ENCODE measurements at places on chromosomes 5 and 9.

- no peak for DNase-seq
These were observed 27.2 kb downstream of the ARHGAP26 start for GRCh38 chr5:142797420-142797819.

- DNase-seq, result no peak
These were observed 10.8 kb upstream of the NIPAL4 start for GRCh38 chr5:157449011-157449723.

DNA sequence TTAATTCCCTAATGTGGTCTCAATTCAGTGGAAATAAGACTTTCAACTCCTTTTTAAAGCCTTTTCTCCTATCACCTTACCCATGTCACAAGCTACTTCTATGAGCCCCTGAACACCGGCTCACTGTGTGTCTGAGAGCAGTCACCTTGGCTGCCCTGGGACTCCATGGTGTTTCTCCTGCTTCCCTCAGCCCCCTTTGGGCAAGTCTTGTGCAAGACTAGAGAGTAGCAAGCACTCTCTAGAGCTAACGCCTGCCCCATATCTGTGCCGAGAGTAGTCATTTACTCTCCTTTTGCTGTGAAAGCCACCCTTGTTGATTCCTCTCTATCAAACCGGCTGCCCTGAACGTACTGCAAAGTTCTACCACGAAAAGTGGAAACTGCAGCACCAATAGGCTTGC, 77.9 kb upstream of the DAB2 start:
- no peak for DNase-seq

GRCh38 chr5:114152656-114153360, 209.1 kb upstream of the KCNN2 start:
- DNase-seq, result peak; percentile 48

GRCh38 chr5:135242866-135243555, 156.0 kb downstream of the MACROH2A1 start:
- DNase-seq, result peak; percentile 54

DNA sequence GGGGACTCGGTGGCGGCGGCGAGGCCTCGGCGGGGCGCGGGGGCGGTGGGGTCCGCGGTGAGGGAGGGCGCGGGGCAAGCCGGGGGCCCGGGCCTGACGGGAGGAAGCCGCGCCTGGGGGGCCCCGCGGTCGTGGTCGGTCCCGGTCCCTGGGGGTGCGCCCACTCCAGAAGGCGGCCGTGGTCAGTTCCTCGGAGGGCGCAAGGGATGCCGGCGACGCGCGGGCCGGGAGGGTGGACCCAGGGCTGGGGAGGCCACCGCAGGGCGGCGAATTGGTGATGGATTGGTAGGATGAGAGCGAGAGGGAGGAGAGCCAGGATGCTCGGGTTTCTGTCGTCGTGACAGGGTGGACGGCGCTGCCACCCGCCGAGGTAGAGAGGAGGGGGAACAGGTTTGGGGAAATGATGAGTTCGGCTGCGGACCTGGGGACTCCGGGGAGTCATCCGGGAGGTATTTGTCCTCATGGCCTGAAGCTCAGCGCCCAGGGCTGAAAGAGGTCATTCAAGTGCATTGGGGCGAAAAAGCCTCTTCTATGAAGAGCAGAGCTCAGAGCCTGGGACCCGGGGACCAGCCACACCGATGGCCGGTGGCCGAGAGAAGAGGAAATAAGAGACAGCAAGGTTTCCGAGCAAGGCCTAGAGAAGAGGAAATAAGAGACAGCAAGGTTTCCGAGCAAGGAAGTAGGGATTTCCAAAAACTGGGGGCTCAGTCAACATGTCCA, 557 bp downstream of the GNG10 start:
- peak; percentile 63 for DNase-seq

All from M059J (cell line).